CD4-positive, alpha-beta T cell treated with Interleukin-12 subunit alpha and Interleukin-12 subunit beta, for 1 hour (primary cell): ENCODE measurements at places on chromosomes 3 and 15.

GRCh38 chr3:119308355-119308754, 14.2 kb downstream of the ARHGAP31 start:
- DNase-seq: no peak

GRCh38 chr3:36945333-36945980, 603 bp upstream of the TRANK1 start:
- DNase-seq: no peak

DNA sequence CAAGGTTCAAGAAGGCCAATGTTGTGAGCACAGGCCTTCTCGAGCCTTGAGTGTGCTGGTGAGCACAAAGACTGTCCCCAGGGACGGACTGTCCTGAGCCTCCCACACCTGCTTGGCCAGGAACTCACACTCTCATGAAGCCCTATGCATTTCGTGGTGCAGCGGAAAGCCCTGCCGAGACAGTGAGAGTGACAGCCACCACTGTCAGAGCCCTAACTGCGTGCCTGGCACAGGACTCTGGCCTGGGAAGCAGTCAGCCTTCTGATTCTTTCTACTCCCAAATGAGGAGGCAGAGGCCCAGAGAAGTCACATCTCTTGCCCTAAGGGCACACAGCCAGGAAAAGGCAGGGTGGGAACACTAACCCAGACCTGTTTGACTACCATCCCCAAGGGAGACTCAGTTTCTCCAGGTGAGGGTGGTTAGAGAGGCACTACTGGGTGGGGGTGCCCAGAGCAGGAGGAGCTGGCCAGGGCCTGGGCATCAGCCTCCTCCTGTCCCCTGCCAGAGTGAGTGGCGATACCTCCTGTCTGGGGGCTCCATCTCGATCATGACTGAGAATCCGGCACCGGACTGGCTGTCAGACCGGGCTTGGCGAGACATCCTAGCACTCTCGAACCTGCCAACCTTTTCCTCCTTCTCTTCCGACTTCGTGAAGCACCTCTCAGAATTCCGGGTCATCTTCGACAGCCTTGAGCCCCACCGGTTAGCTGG, 50.8 kb downstream of the SEMA3G start:
- no peak for DNase-seq

GRCh38 chr3:111237946-111238345, 166.3 kb downstream of the NECTIN3 start:
- DNase-seq: no peak

DNA sequence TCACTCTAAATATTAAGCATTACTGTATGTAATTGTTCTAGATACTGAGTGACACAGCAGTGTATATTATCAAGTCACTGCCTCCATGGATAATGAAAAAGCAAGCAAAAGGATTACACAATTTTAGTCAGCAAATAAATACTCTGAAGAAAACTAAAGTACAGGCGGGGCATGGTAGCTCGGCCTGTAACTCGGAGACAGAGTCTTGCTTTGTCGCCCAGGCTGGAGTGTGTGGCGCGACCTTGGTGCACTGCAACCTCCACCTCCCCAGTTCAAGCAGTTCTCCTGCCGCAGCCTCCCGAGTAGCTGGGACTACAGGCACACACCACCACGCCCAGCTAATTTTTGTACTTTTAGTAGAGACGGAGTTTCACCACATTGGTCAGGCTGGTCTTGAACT, 32.7 kb downstream of the RBM6 start:
- DNase-seq: no peak

DNA sequence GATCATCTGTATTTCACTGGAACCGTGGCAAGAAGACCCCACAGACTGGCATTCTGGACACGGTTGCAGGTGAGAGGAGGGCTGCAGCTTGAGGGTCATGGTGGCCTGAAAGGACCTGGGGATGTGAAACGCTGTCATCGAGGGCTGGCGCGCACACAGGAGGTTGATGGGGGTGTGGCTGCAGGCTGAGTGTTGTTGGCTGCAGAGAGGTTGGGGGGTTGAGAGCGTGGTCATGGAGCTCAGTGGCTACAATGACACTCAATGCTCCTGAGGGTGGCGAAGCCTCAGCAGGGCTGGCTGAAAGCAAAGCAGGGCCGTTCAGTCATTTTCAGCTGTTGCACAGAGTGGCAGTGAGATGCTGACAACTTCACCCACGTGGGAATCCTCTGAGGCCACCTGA, 21.0 kb downstream of the CPN2 start:
- DNase-seq: no peak

GRCh38 chr3:115398506-115398905, 224.8 kb upstream of the GAP43 start:
- no peak for DNase-seq

DNA sequence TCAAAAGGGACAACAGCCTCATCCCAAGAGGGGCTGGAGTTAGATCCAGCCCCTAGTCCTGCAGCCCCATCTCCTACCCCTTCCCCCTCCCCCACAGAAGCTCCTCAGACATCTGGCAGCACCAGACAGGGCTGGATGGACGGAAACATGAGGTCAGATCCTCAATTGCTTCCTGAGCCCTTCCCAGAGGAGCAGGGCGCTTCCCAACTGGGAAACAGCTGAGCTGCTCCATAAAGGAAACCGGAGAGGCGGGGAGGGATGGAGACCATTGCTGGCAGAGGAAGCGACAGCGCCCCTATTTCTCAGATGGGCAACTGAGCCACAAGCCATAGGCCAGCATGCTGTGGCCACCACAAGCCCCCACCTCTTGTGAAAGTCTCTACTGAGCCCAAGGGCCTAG, 18.3 kb upstream of the CYP11A1 start:
- DNase-seq: no peak

GRCh38 chr15:96043591-96044171, 286.8 kb upstream of the NR2F2 start:
- no peak for DNase-seq

DNA sequence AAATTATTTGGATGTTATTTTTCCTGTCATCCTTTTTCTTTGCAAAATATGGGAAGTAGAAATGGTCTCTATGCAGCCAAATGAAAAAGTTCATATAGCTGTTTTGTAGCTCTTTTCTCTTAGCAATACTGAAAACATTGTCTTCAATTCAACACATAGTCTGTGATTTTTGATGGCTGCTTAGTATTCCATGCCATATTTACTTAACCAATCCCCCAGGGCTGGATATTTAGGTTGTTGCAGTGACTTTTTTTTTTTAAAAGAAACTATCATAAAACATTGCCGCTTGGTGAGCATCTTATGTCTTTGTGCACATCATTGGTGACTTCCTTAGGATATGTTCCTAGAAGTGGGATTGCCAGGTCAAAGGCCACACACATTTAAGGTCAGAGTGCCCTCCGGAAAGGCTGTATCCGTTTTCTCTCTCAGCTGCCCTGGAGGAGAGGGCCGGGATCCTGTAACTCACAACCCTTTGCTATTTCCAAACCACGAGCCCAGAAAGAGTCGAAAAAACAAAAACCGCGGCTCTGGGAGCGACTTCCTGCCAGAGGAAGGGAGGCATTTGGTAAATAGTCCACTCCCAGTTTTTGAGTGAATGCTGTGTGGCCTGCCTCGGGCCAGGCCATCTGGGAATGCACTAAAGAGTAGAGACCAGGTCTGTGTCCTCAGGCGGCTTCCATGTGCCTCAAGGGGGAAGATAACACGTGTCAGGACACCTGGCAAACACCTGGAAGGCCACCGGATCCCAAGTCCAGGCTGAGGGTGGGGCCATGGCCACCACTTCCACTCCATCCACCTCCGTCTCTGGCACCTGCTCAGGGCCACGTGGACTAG, 41.9 kb downstream of the SMAD6 start:
- no peak for DNase-seq

DNA sequence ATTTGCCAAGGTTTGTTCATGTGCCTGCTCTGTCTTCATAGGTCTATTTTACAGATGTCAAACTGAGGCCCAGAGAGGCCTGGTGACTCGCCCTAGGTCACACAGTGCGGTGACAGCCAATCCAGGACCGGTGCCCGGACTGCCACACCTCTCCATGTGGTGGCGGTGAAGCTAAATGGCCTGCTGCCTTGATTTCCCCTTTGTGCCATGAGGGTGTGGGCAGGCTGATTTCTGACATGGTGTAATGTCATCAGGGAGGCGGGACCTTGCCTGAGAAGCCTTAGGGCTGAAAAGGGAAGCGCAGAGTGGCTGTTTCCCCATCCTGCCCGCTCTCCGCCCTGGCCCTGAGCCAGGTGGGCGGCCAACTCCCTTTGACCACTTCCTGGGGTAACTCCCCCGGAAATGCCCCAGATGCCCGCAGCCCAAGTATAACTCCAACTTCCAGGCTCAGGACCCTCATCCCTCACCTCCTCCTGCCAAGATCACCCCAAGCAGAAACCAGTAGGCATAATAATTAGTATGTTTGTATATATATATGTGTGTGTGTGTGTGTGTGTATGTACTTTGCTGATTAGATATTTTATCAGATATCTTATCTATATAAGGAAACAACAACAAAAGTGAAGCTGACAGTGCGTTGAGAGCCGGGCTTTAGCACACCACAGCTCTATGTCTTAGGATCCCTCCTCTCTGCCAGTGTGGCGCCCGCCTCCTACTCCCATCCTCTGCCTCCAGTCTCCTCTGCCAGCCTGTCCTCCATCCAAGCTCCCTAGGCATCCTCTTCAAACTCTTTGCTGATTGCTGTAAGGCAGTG, 63.9 kb downstream of the IQSEC1 start:
- DNase-seq: peak; percentile 82

DNA sequence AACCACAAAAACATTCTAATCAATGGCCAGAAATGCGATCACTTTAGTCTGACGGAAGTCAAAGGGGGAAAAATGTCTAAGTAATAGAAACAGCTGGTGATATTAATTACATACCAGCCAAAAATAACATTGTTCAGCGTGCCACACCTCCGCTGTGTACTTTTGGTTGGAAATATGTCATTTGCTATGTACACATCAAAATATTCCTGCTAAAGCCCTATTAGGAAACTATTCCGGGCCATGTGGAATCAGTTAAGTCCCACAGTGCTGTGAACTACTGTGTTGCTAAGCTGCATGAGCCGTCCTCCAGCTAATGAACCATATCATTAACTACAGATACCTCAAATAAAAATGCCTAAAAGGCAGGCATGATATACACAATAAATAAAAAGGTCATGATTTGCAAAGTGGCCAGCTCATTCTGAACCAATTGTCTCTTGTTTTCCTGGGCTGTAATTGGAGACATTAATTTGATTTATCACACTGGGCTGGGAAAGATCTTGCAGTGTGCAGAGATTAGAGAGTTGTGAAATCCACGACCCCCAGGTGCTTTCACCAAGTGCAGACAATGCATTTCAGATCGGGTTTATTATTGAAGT, 200.5 kb upstream of the LRTM1 start:
- DNase-seq: no peak

- DNase-seq: no peak
These were observed 56.0 kb upstream of the MME start for GRCh38 chr3:155024006-155024638.

- no peak for DNase-seq
These were observed at the start of gene CHST13 for GRCh38 chr3:126523745-126524428. CHST13 (plus strand) TSS chr3:126524155; CDS start chr3:126524333, 178 bp downstream.

GRCh38 chr3:121431726-121432517, 113.9 kb downstream of the POLQ start:
- DNase-seq: peak; percentile 78

DNA sequence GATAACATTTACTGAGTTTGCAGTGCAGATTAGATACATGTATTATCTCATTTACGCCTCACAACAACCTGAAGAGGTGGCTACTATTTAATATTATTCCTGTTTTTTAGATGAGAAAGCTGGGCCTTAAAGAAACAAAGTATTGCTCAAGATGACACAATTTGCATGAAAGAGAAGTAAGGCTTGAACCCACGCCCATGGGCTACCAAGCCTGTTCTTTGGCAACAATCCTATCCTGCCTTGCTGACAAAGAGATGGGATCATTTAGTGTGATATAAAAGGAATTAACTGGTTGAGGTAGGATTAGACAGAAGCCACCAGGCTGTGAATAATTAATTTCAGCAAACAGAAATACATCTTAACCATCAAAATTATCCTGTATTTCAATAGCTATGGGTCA, 9.2 kb upstream of the LDHAL6B start:
- no peak for DNase-seq

GRCh38 chr3:3848923-3849275, 49.7 kb downstream of the LRRN1 start:
- no peak for DNase-seq

- no peak for DNase-seq
These were observed 81.8 kb upstream of the SNRPA1 start for GRCh38 chr15:101376615-101377395.

GRCh38 chr15:39788800-39789565, 6.3 kb upstream of the FSIP1 start:
- DNase-seq: no peak

- DNase-seq: no peak
These were observed 51.5 kb downstream of the GMNC start for GRCh38 chr3:190810957-190811356.

DNA sequence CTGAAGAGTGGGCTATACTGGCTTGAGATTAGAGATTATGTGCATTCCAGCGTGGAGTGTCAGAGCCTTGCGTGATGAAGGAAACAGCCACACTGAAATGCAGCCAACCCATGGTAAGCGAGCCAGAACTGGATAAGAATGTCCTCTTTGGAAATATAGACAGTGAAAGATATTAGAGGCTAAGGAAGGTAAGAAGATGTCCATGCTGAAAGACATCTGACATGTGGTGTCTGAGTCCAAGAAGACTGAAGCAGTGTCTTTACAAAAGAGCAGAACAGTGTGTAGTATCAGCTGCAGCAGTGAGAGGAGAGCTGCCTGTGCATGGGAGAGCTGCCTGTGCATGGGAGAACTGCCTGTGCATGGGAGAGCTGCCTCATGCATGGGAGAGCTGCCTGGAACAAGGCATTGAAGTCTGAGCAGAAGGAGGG, 672.2 kb downstream of the DIPK2A start:
- no peak for DNase-seq

GRCh38 chr15:89335298-89336041, 846 bp upstream of the POLG start:
- DNase-seq: peak; percentile 43

GRCh38 chr15:35690698-35691116, 144.7 kb upstream of the DPH6 start:
- no peak for DNase-seq

DNA sequence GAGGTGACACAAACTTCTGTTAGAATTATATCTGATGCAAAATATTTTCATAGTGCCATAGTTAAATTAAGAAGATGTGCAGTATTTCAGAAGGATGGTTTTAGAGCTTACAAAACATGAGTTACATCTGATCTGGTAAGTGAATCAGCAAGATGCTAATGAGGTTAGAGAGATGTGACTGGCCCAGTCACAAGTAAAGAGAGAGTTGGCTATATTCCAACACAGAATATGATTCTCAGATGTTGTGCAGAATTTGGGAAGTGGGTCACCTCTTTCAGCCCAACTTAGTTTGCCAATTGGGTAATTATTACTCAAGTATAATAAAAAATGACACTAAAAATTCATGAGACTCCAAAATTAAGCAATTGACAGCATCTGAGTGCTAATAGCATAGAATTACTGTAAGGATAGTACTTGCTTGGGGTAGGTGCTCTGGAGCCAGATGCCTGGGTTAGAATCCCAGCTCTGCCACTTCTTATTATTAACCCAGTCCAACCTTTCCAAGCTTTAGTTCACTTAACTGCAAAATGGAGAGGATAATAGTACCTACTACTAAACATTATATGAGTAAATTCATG, 30.8 kb downstream of the P2RY1 start:
- DNase-seq: no peak

- DNase-seq: no peak
These were observed 16.9 kb upstream of the FAM3D start for GRCh38 chr3:58683466-58683865.
